ENCODE measurements at places on chromosomes 6 and 20. TPM values are rescaled to one million over a fixed set of nuclear protein-coding genes. Genes with fewer than 3 reads are reported as not detected.

HSPA1L gene
- total RNA-seq: 5.7 TPM

DNA sequence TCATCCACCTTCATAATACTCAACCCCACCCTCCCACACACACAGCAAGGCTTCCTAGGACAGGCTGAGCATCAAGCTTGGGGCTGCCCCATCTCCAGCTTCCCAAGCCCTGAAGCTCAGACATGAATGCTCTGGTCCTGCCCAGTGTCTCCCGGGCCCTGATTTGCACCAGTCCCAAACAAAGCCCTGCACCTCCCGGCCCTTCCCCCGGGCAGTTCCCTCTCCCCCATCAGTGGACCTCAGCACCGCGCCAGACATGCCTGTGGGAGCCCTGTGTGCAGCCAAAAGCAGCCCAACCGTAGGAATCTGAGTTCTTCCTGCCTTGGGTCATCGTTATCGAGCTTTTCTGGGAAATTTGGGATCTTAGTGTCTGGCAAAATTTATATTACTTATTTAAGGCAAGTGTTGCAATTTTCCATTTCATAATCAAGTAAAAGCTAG is 63.5 kb downstream of the THBS2 start:
- no peak for DNase-seq

DNA sequence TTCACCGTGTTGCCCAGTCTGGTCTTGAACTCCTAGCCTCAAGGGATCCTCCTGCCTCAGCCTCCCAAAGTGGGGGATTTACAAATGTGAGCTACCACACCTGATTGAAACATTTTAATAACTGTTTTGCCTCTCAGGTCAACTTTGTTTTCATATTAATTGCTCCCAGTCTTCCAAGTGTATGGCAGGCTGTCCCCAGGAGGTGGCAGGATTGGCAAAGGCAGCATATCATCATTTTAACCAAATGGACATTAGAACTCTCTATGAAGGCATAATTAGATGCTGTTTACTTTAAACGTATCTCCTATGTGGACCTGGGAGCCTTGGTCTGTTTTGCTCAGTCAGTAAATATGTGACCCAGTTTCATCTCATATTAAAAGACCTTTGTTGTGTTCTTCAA is 59.2 kb upstream of the CSE1L start:
- DNase-seq: no peak

DNA sequence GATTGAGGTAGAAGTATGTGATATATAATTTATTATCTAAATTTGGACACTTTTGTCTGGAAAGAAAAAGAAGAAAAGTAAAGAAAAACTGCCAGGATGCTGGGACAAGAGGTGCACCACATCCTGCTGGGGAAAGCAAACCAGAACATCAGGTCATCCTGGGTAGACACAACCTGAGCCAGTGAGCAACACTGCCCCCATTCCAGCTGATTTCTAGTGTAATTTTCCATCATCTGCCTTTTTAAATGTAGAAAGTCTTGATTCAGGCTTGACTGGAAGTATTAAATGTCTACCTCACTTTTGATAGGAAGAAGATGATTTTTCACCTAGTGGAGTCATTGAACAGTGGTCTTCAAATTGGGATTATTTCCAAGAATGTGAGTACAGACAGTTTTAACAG is 1164.5 kb upstream of the CITED2 start:
- DNase-seq: no peak

- DNase-seq: peak; percentile 52
These were observed 1.7 kb downstream of the SLC22A23 start for GRCh38 chr6:3455147-3455568.
